ENCODE measurements at places on chromosomes 2 and 18. TPM values are rescaled to one million over a fixed set of nuclear protein-coding genes. Genes with fewer than 3 reads are reported as not detected.

The SERPINB3 gene
- 1.1 TPM for total RNA-seq

The LYPD1 gene
- 1.3 TPM for total RNA-seq

The PCBP1 gene
- total RNA-seq = 144 TPM

The CYB5A gene
- total RNA-seq = 77.2 TPM

The CKAP2L gene
- 7.1 TPM for total RNA-seq

GRCh38 chr2:235494716-235495372 lies 1.0 kb downstream of the AGAP1 start:
- DNase-seq = peak; percentile 45

DNA sequence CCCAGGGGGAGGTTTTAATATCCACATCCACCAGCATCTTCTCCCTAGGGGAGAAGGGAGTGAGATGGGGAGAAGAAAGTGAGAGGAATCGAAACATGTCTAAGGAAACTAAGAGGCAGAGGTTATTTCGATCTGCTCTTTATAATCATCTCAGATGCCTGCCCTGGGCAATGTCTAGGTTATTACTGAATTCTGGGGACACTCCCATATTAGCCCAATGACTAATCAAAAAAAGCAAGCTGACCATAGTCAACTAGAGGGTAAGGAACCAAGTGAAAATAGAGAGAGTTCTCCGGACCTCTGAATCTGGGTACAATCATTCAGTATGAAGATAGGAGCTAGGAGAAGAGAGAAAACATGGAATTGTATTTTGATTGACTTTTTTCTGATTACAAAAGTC lies 56.7 kb upstream of the EML4 start:
- DNase-seq = no peak

- DNase-seq = no peak
These were observed 146.1 kb downstream of the LNPK start for GRCh38 chr2:175855794-175856453.

DNA sequence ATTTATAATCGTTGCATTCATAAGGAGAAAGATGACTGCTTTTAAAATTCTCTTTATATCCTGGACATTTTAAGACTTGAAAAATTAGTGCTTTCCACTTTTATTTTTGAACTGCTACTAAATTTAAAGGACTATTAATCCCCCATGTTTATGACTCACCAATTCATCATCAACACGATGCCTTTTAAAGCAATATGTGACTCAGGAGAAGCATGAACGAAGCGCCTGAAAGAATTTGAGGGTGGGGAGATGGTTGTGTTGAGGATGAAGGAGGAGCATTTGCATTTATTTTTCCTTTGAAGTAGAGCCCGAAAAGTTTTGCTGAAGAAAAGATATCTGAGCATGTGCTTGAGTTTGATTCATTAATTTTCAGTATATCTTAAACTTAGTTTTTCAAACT lies 192.2 kb upstream of the LRRTM1 start:
- no peak for DNase-seq

- DNase-seq = no peak
These were observed 66.7 kb upstream of the SLC14A2 start for GRCh38 chr18:45548614-45549013.

GRCh38 chr2:41892476-41892875 lies 155.3 kb upstream of the PKDCC start:
- no peak for DNase-seq

GRCh38 chr18:686339-687111 lies 25.9 kb downstream of the ENOSF1 start:
- no peak for DNase-seq

DNA sequence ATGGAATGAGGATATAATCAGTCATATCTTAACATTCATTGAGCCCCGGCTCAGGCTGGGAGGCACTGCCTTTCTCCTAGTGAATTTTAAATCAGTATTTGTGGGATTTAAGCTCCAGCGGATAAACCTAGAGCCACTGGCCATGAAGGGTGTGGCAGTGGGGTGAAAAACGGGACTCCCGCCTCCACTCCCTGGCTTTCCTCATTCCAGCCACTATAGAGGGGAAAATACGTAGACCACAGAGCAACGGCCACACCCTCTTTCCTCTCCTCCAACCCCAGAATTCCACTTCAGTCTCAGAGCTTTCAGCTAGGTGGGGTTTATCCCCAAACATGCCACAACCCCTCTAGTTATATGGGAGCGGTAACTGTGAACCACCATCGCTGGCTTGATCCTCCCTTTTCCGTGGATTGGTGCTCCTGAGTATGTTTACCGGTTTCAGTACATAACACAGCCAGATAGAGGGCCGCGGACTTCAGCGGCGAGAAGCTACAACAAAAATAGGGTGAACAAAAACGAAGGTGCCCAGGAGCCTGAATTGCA lies 70.6 kb upstream of the ITGB6 start:
- DNase-seq = peak; percentile 43

DNA sequence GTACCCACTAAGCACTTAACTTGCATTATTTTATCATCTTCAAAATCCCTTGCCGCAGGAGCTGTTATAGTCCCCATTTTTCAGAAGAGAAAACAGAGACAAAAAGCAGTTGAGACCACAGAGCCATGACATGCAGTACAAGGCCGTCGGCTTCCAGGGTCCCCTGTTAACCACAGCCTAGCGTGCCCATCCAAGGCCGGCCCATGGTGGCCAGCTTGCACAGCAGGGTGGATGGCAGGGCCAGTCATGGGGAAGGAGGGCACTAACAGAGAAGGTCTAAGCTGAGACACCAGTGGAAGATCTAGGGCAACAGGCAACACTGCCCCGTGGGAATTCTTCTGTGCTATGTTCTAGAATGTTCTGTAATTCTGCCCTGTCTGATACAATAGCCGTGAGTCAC lies 192.6 kb upstream of the ID2 start:
- DNase-seq = no peak

Measured in testis (tissue), 5 donors.